ENCODE measurements at places on chromosomes 7 and 10.

DNA sequence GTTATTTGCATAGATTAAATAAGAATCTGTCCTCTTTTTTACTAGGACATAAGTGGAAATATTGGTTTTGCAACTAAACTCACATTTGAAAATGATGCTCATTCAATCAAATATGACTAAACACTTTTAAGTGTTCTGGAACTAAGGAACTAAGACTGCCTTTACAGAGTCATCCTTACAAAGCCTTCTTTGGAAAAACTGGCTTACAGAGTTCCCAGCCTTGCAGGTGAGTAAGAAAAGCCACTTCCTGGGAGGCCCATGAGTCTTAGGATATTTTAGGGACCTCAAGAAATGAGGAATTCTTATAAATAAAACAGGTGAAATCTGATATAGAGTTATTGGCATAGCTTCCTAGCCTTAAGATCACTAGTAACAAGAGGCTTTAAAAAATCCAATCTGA lies 135.5 kb downstream of the ALOX5 start:
- DNase-seq: no peak

- DNase-seq: no peak
Observed at GRCh38 chr7:158277219-158278141, 310.1 kb downstream of the PTPRN2 start.

DNA sequence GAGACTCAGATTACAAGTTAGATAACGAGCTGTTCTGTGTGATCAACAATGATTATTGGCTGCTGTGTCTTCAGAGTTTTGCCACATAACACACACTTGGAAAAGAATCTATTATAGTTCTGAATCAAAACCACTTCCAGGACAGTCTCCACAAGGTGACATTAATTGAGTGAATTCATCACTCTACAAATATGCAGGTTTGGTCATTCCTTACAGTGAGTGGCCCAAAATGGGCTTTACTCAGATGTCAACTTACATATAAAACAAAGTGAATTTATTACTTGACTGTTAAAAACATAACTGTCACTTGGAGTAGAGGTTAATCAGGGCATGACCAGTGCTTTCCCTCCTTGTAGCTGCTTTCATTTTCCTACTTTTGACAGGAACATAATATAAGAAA lies 984.3 kb downstream of the REEP3 start:
- no peak for DNase-seq

GRCh38 chr7:50068026-50068425 lies 25.0 kb downstream of the ZPBP start:
- no peak for DNase-seq

DNA sequence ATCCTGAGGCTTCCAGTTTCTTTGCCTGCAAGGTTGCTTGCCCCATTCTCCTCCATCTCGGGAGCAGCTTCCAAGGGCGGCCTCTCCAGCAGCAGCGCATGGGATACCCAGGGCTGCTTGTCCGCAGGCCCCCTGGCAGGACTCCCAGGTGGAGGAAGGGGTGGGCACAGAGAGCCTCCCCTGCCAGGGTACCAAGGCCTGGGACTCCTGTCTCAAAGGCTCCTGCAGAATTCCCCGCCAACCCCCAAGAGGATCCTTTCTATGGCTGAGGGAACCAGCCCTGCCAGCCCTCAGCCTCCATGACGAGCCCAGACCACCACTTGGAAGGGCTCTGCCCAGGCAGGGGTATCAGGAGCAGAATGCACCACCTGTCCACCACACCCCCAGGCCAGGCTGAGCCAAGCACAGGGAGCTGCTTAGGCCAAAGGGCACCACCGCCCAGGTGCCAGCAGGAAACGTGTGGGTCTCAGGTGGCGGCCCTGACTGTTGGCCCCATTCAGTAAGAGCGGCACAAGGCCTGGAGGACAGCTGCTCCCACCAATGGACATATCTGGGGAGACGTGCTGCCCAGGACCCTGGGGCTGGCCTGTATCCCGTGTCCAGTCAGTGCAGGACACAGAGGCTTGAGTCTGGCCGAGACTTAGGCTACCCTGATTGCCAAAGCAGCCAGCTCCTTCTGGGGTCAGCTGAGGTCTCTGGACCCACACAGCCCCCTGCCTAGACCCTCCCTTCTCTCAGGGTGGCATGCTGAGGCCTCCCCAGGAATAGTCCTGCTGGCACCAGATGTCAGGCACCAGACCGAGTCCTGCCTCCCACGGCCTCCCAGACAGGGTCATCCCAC lies 33.8 kb upstream of the INPP5A start:
- no peak for DNase-seq

- no peak for DNase-seq
Observed at GRCh38 chr10:101986624-101986971, 69.4 kb downstream of the ARMH3 start.

DNA sequence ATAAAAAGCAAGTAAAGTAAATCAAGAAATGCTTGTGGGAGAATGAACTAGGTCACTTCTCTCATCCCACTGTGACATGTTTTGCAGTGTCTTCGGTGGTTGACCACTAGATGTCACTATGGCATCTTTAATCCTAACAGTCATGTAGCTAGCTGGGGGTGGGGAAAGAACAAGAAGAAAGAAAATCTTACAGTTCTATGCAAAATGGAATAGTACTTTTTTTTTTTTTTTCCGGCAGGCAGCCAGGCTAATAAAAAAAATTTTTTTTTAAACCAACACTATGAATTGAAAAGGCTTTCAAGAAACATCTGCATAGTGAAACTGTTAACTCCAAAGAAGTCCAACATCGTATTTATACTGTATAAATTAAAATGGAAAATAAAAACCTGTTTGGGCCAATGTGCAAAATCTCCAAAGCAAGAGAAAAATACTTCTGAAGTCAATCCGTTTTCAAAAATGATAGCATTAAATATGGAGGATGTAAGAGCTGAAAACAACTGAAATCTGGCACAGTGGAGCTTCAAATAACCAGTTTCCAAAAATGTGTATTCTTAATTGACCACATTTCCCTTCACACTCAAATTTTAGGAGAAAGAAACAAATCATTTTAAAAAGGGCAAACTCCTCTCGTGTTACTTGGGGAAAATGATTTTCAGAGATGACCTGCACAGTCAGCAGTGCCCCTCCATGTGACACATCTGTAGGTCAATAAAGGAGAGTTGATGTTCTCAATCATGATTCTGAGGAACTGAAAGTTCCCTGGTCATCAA lies 38.5 kb downstream of the CDK1 start:
- peak; percentile 4 for DNase-seq

DNA sequence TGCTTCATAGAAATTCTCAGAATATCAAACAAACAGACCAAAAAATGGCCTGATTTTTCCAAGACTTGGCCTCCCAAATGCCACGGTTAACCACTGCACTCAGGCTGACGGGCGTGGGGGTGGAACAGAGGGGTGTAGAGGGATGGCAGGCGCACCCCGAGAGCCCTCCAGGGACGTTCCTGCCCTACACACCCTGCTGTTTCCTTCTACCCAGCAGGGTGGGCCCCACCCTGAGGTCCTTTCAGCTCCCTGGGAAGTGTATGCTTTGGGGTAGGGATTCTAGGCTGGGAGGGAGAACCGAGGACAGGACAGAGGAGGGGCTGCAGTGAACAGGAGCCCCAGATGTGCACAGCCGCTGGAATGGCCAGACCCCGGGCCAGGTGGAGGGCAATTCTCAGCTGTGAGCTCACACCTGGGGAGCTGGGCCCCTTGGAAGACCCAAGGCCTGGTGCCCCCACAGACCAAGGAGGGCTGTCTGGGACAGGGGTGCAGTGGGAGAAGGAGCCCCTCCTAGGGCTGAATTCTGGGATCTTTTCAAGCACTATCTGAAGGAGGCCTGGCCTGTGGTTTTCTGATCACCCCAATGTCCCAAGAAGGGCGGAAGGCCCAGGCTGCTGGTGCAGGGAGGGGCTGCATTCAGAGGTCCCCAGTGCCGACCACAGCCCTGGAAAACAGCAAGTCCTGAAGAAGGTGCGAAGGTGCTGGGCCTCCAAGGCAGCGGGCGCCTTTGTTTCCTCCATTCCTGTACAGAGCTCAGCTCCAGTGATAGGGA lies 32.9 kb upstream of the INPP5A start:
- DNase-seq: no peak

DNA sequence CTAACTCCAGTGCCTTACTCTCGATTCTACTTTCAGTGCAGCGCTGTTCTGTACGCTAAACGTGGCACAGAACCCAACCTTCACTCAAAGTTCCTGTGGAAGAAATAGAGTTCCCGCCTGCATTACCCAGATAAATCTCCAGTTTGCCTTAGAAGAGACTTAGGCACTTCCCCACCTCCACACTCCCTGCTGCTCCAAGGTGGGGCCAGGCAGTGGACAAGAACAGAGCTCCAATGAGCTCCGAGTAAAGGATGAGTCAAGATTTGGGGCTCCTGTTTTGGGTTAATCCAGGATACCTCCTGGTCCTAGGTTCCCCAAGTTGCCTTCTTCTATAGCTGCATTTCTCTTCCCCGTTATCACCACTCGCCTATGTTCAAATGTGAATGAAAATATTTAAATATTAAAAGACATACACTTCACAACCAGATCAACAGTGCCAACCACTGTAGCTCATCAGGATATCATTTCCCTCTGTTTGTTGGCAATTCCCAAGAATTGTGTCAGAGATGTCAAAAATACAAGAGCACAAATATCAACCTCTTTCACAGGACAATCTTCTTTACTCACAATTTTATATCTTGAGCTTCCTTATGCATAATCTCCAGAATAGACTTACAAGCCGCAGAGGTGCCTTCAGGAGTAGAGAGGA lies 48.0 kb downstream of the MALSU1 start:
- DNase-seq: no peak

DNA sequence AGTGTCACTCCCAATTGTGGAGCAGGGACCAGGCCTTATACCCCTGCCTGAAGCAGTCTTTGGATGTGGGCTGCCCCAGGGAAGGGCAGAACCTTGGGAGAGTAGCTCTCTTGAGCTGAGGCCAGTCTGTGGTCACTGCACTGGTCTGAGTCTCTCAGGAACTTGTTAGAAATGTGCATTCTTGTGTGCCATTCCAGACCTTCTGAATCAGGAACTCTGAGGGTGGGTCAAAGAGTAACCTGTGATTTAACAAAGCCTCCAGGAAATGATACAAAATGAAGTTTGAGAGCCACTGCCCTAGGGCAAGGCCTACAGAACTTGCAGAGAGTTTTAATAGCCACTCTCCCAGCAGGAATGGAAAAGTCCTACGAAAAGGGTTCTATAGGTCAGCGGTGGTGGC lies 68.1 kb downstream of the LYZL1 start:
- DNase-seq: no peak

DNA sequence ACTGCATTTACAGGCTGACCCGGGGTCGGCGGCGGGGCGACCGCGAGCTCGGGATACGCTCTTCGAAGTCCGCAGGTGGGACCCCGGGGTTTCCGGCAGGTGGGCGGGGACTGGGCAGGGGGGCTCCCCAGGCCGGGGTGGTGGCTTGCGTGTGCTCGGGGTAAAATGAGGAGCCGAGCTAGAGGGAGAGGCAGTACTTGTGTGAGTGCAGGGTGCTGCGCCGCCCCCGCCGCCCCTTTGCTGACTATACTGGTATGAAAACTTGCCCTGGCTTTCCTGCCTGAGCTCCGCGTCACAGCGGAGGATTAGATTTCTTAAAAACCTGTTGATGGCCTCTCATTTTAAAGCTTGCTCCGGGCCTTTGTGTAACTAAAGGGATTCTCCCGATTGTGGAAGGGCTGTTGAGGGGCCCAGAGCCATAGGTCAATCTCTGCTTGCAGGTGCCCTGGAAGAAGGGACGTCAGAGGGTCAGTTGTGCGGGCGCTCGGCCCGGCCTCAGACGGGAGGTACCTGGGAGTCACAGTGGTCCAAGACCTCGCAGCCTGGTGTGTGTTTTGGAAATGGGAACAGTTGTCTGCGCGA lies 488 bp downstream of the ARMC10 start:
- peak; percentile 70 for DNase-seq

- no peak for DNase-seq
Observed at GRCh38 chr10:132669208-132669861, 116.6 kb downstream of the NKX6-2 start.

DNA sequence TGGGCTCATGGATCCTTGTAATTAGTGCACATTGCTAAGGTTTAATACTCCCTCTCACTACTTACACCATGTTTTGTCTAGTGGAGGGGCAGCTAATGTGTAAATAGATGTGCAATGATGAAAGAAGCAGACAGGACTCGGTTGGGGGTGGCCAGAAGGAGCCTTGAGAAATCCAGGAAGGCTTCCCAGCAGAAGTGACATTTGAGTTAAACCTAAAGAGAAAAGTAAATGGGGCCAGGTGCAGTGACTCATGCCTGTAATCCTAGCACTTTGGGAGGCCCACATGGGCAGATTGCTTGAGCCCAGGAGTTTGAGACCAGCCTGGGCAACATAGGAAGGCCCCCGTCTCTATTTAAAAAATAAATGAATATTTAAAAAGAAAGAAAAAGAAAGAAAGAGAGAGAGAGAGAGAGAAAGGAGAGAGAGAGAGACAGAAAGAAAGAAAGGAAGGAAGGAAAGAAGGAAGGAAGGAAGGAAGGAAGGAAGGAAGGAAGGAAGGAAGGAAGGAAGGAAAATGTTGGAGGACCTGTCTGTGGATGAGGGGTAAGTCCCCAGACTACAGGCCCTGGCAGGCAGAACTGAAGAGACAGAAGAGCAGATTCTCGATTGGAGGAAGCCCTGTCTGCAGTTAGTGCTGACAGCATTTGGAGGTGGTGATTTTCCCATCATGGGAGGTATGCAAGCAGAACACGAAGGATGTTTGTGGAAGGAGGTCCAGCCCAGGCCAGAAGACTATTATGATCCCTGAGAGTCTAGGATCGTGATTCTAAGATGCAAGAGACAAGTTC lies 3.6 kb downstream of the ELN start:
- DNase-seq: no peak

DNA sequence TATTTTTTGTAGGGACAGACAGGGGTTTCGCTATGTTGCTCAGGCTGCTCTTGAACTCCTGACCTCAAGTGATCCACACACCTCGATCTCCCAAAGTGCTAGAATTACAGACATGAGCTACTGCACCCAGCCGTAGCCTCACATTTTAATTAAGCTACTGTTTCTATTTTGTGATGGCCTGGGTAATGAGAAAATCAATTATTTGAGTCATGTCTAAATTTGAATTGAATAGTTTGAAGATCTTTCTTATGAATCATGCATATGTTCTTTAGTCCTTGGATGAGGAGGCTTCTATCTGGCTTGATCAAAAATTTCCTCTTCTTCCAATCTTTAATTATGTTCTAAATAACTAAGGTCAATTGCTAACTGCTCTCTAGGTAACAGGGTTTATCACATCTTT lies 175.0 kb downstream of the REEP3 start:
- no peak for DNase-seq

DNA sequence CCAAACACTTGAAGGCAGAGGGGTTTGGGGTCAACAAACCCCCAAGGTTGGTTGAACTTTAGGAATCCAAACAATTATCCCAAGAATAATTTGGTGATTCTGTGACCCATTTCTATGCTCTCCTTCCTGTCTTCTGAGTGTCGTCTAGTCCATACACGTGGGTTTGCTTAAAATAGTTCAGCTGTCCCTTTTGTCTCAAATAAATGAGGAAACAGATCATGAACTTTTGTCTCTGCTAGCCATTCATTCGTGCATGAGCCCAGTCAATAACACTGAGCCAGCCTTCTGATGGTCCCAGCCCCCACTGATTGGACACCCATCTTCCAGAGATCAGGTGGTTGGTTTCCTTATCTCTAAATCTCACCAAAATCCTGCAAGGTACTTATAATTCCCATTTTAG lies 255.4 kb downstream of the PRPF18 start:
- no peak for DNase-seq

All from activated naive CD8-positive, alpha-beta T cell treated with anti-CD3 and anti-CD28 coated beads, Interleukin-2, amount 50 U/mL, for 16 hours (primary cell).